Mammary epithelial cell (primary cell): ENCODE measurements at places on chromosomes 12 and 14. TPM values are rescaled to one million over a fixed set of nuclear protein-coding genes. Genes with fewer than 3 reads are reported as not detected.

Gene RERG
- polyA plus RNA-seq, result not detected

Gene TCL1A
- polyA plus RNA-seq, result not detected

Gene TPCN1
- 17.8 TPM for polyA plus RNA-seq

Gene TMPRSS12
- polyA plus RNA-seq, result not detected

DNA sequence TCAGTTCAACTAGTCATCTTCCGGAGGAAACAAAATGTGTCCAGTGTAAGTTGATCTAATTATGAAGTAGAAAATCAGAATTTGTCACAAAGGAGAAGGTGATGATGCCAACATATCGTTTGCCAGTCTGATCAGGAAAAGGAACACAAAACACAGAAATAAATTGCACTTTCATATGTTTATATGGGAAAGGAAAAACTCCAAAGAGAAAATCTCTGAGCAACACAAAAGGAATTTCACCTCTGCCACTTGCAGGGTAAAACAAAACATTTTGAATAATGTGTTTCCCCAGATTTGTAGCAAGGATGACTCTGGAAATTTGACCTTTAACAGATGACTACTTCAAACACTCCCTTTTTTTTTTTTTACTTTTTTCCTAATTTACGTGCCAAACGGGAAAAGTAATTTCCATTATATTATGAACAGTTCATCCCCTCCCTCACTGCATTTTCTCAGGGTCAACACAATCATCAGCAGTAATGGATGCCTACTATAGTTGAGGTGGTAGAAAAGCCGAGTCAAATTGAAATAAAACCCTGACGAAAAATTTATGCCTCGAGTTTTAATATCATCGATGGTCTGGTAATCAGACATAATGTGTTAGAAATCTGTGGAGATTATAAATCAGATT lies 25.6 kb downstream of the MGAT4C start:
- DNase-seq, result no peak

DNA sequence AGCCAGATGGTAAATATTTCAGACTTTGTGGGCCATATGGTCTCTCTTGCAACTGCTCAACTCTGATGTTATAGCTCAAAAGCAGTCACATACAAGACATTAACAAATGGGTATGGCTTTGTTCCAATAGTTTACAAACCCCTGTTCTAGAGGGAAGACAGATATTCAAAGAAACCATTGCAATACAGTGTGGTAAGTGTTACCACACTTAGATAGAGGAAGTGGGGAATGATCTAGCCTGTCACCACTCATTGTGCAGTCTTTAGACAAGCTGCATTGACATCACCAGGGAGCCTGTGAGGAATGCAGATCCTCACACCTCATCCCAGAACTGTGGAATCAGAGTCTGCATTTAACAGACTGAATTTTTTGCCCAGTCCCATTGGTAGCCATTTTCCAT lies 80.0 kb upstream of the RGS6 start:
- DNase-seq, result no peak

DNA sequence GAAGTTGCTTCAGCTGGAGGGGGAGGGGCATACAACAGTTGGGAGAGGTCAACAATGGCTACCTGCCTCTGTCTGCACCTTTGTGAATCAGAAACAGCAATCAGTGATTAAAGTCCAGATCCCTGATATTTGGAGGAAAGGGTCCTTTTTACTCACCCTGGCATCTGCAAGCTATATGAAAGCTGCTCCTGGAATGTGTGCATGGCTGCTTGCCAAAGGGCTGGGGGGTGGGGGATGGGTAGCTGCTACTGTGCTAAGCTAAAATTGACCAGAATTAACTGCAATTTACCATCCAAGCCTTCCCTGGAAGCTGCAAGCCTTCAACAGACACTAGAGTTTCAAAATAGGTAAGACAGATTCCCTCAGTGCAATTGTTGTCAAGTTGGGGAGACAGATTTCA lies 13.5 kb upstream of the GTF2A1 start:
- DNase-seq, result no peak

DNA sequence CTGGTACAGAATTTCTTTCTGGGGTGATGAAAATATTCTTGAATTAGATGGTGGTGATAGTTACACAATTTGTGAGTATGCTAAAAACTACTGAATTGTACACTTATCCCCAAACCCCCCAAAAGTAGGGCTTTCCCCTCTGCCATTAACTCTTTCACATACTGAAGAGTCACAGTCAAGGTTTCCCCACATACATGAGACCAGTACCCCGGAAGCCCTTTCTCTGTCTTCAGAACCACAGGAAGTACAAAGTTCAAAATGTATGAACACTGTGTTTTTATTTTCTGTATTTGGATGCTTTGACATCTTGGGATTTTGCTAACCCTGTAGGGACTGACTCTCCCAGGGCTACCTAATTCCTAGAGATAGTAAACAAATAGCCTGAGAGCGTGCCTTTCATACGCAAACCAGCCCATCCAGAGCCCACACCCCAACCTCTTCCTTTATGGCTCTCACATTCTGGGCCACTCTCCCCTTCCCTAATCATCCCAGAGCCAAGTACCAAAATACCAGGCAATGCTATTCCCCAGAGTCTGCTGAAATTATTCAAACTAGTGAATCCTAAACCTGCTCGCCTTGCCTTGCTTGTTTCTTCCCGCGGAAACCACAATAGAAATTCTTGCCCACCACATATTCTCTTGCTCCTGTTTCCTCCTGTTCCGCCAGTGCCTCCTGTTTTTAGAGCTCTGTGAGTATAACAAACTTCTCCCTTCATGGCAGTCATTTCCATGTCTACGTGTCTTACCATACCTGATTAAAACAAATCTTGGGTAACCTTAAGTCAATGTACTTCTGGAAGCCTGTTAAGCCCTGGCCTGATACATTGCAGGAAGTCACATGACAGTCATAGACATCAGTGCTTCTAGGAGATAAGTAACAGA lies 524.8 kb downstream of the FUT8 start:
- DNase-seq, result no peak

GRCh38 chr12:50110127-50110761 lies 1.8 kb upstream of the COX14 start:
- no peak for DNase-seq

- no peak for DNase-seq
Measured at GRCh38 chr14:62133776-62134550, 371.7 kb downstream of the SNAPC1 start.

- no peak for DNase-seq
Measured at GRCh38 chr14:61418746-61419145, 97.4 kb downstream of the PRKCH start.
